Midbrain (tissue), 1 donor: ENCODE measurements at places on chromosomes 2 and 18.

DNA sequence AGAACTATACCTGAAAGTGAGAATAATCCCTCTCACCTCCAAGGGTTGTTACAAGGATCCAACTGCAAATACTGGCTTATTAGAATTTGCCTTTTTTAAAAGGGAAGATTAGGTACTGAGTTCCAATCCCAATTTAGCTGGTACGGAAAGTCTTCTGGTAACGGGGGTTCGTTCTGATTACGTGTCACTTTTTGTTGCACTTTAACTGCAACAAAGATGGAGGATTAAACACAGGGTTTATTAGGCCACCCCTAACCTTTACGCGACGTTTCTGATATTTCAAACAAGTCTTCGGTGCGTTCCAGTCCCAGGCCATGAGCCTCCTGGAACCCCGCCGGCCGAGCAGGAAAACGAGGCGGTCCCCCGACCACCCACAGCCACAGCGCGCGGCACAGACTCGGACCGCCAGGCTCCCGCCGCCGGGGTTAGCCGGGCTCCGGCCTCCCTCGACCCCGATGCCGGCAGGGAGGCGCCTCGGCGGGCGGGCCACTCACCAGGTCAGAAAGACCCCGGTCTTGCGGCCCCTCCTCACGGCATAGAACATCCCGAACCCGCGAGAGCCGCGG, 411 bp downstream of the RNASEH1 start:
- no peak for DNase-seq

GRCh38 chr18:8783335-8783993, 78.1 kb downstream of the MTCL1 start:
- DNase-seq, result no peak

DNA sequence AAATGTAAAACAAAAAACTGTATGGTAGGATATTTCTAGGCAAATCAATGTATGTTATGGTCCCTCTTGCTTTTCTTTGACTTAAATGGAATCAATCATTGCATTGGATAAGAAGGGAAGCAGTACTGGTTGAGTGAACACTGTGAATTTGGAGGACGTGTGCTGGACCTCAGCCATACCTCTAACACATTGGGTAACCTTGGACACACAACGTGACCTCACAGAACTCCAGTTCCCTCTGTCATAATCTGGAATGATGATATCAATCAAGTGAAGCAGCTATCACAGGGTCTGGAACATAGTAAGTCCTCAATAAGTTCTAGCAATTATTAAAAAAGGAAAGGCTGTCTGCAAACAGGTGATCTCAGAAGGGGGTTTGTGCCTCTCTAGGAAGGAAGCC, 474.9 kb upstream of the TCF4 start:
- no peak for DNase-seq

DNA sequence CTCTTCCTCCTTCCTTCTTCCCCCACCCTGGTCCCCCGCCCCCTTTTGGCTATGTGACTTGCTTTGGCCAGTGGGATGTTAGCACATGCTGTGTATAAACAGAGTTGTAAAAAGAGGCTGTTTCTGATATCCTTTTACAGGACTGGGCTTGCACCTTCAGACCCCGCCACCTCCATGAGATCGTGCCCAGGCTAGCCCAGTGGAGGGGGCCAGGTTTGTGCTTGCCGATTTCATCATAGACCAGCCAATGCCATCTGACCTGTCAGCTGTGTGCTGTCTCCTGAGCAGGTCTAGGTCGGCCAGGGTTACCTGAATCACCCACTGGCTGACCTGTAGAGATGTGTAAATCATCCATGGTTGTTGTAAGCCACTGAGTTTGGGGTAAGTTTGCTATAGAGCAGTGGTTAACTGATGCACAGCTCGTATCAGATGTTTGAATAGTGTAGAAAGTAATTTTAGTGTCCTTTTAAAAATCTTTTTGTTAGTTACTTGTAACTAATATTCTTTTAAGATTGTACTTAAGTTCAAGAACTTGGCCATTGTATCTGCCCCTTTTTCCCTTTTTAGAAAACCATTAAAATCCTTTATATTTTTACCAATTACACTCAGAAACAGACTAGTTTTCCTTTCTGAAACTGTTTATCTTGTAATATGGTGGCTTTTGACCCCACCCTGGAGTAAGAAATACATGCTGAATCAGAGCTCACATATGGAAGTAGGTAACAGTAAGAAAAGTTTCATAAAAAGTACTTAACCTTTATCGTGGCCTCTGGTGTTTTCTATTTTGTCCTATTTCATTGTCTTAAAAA, 122.0 kb upstream of the MGAT5 start:
- DNase-seq, result no peak

GRCh38 chr18:22683196-22683676, 249.9 kb upstream of the RBBP8 start:
- peak; percentile 1 for DNase-seq

DNA sequence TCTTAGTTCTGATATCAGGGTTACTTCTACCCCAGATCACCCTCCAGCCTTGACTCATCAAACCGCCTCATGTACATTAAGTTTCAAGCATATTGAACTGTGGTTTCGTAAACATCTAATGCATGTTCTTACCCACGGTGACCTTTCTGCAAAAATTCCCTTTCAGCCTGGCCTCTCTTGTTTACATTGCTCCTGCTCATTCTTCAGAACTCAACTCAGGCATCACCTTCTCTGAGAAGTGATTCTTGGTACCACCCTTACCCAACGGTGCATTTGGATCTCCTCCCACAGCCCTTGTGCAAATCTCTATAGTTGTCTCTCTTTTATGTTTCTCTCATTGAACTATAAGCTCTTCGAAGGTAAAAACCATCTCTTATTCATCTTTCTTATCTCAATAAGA, 503.1 kb upstream of the PKDCC start:
- DNase-seq, result no peak

- no peak for DNase-seq
Observed at GRCh38 chr2:30264274-30264673, 32.9 kb downstream of the LBH start.

DNA sequence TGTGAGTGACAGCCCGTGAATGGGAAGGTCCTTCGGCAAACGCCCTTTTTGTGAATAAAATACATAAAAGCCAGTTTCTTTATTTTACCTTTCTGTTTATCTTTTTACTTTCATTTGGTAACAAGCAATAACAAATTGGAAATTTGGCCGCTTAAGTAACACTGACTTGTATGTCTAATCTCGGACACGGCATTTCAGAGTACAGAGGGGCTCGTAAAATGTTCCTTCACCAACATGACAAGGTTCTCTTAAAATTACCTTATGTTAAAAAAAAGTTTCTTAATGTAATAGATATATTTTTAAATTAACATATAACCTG, 558 bp upstream of the NEMP2 start:
- no peak for DNase-seq
